ENCODE measurements at places on chromosomes 1 and 21.

DNA sequence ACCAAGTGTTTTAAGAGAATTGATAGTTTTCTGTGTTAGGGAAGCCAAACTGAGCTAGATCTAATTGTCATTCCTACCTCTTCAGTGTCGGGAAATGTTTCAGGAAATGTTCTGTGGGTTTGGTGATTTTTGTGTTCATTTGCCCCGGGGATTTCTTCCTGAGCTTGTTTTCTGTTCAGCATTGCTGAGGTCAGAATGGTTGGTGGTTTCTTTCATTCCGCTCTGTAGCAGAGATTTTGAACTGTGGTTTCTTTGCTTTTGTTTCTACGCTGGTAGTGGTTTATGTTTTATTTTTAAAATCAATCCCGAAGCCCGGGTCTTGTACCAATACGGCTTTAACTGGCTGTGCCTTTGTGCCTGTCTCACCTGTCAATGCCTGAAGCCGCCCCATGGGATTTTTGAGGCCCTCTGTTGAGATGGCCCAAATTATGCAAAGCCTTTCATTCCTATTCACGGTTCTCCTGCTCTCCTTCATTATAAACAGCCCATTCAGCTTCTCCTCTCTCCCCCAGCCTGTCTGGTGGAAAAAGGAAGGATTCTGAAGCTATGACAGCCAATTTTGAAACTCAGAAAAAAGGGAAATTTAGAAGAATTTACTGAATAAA is 417.2 kb upstream of the KAZN start:
- peak; percentile 3 for DNase-seq

- no peak for DNase-seq
Observed at GRCh38 chr1:244354810-244355278, 96.9 kb downstream of the ADSS2 start.

DNA sequence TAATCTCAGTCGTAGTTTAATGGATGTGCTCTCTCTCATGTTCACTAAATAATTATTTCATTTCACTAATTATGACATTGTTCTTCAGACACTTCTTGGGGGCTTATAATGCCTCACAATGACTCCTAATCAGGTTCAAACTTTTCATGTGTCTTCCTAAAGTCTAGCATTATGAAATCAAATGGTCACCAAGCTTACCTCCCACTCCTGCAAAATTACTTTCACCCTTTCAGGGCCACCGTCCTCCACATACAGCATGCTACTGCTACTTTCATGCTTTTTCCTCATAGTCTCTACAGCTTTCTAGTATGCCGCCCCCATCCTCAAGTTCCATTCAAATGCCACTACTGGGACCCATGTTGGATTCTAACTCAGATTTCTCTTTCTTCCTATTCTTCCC is 59.8 kb upstream of the C1orf53 start:
- no peak for DNase-seq

DNA sequence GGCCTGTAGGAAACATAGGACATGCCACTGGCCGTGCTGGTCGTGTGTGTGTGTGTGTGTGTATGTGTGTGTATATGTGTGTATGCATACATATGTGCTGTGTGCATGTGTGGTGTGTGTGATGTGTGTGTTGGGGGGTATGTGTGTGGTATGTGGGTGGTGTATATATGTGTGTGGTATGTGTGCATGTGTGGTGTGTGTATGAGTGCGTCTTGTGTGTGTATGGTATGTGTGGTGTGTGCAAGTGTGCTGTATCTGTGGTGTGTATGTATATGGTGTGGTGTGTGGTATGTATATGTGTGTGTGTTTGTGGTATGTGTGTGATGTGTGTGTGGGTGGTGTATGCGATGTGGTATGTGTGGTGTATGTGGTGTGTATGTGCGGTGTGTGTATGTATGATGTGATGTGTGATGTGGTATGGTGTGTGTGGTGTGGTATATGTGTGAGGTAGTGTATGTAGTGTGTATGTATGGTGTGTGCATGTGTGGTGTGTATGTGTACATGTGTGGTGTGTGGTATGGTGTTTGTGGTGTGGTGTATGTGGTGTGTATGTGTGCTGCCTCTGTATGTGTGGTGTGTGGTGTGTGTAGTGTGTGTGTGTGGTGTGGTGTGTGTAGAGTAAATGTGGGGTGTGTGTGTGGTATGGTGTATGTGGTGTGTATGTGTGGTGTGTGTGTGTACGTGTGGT is 120.8 kb upstream of the CACHD1 start:
- DNase-seq, result no peak

DNA sequence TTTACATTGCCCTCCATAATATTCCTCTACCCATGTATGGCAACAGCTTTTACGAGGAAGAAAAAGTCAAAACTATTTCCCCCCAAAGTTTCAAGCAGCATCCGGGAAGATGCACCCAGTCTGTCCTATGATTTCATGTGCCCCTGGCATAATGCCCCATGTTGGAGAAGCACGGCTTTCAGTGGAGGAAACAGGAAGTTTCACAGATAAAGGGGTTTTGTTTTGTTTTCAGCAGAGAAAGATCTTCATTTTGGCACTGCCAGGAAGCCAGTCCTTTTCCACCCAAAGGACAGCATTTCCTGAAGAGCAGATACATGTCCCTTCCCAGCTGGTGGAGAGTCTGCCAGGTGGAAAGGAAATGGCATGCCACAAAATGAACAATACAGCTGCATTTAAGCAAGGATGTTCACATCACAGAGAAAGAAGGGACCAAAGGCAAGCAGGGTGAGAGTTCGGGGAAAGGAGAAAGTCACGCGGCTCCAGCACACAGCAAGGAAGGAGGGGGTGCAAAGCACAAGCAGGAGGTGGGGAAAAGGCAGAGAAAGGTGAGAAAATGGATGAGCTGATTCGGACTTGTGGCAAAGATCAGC is 95.3 kb upstream of the HIVEP3 start:
- DNase-seq, result no peak

DNA sequence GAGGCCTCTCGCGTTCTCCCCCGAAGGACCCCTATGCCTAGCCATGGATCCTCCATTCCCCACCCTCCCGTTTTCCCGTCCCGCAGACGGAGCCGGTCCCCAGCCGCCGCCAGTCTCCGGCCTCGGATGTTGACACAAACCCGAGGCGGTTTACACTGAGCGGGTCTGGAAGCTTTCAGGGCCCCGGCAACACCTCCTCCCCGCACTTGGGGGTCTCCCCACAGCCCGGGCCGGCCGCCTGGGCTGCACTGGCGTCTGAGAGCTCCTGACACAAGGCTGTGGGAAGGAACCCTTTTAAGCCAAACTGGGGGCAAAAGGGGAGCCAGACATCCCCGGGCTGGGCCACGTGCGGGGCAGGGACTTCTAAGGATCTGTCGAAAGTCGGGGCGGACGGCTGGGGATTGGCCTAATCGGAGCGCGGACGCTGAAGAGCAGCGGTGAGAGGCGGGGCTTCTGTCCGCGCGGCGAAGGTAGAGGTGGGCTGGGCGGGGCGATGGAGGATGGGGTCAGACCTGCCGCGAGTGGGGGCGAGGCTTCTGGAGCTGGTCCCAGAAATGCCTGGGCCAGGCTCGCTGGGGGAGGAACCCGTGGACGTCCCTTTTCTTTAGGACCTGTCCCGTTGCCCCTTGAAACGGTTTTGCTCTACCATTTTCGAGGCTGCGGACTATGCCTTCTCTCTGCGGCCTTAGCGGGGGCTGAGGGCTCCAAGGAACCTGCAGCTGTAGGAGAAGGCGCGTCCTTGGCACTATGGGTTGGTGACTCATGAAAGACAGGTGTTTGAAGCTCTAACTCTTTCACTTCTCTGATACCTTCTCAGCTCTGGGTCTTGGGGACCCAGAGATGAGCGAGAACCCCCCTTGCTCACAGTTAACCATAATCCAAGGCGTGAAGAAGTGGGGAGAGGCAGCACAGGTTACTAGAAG is 1.2 kb upstream of the HPCAL4 start:
- no peak for DNase-seq

- no peak for DNase-seq
Observed at GRCh38 chr1:52400131-52400530, 4.1 kb downstream of the ORC1 start.

- no peak for DNase-seq
Observed at GRCh38 chr1:104190821-104191220, 441.1 kb downstream of the AMY1C start.

DNA sequence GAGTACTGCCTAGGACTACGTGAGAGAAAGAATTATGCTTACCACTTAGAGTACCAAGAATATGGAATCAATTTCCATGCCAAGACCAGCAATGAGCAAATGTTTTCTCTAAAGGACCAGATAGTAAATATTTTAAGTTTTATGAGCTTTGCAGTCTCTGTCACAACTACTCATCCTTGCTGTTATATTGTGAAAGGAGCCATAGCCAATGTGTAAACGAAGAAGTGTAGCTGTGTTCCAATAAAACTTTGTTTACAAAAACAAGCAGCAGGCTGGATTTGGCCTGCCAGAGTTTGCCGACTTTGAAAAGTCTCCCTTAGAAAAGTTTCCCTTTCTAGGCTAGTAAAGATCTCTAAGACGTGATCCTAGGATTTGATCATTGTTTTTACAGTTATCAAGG is 128.8 kb downstream of the PDE4B start:
- no peak for DNase-seq

- DNase-seq, result no peak
Observed at GRCh38 chr1:61085206-61085982, 3.0 kb downstream of the NFIA start.

DNA sequence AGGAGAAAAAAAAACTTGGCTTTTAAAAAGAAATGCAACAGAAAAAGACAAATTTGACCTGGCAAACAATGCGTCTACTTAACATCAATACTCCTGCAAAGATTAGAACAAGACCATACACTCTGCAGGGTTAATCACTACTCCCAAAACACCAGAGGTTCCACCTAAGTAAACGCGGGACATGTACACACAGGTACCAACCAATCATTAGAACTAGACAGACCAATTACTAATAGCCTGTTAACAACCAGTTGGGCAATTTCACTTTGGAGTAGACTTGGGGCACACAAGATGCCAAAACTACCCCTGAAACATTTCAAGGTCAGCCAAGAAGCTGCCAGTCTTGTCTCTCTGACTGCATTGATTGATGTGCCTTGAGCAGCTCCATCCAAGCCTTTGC is 125.8 kb downstream of the RRAGC start:
- no peak for DNase-seq

DNA sequence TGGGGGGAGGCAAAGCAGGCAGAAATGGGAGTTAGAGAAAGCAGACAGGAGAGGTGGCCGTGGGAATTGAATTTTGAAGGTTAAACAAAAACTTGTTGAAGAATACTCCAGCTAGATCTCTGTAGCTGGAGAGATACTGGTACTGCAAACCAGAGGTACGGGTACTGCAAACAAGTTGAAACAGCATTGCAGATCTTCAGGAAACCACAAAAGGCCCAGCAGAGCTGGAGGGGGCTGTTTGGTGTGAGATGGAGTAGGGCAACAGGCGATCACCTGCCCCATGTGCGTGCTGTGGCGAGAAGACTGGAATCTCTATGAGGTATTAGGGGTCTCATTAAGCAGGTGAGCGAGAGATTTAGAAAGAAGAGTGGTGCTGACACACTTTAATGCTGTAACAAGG is 77.7 kb upstream of the RGS4 start:
- DNase-seq, result no peak

- DNase-seq, result no peak
Observed at GRCh38 chr1:224170748-224171478, 12.1 kb upstream of the DEGS1 start.

DNA sequence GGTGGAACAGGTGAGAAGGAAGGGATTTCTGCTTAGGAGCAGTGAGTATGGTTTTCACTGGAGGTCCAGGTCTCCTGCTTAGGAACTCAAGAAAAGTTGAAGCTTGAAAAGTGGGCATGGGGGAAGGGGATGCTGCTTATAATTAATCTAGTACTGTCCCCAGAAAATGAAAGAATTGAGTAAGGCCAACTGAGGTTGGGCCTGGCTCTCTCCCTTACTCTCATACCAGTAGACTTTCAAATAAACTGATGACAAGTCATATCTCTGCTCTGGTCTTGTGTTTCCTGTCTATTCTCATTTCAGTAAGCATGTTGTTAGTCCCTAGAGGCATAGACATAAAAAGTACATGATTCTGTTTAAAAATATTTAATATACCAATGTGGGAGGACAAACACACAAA is 26.4 kb downstream of the CD48 start:
- DNase-seq, result no peak

- no peak for DNase-seq
Observed at GRCh38 chr1:151060007-151060656, at the start of gene MLLT11. MLLT11 (plus strand) TSS chr1:151060397; CDS start chr1:151067225, 6,828 bp downstream.

DNA sequence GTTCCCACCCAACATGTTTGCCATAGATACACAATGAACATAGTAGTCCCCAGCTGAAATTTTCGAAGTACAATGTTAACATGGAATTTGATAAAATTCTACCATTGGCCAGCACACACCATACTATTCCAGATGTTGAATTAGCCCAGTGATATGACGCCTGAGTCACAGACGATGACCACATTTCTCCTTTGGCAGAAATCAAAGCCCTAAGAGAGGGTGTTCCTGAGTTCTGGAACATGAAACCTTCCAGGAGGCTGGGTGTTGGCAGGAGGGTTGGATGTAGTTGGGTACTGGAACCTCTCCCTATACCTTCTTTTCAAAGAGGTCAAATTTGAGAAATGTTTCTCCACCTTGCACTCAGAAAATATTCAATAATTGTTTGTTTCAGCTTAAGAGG is 37.8 kb downstream of the LPAR3 start:
- no peak for DNase-seq

DNA sequence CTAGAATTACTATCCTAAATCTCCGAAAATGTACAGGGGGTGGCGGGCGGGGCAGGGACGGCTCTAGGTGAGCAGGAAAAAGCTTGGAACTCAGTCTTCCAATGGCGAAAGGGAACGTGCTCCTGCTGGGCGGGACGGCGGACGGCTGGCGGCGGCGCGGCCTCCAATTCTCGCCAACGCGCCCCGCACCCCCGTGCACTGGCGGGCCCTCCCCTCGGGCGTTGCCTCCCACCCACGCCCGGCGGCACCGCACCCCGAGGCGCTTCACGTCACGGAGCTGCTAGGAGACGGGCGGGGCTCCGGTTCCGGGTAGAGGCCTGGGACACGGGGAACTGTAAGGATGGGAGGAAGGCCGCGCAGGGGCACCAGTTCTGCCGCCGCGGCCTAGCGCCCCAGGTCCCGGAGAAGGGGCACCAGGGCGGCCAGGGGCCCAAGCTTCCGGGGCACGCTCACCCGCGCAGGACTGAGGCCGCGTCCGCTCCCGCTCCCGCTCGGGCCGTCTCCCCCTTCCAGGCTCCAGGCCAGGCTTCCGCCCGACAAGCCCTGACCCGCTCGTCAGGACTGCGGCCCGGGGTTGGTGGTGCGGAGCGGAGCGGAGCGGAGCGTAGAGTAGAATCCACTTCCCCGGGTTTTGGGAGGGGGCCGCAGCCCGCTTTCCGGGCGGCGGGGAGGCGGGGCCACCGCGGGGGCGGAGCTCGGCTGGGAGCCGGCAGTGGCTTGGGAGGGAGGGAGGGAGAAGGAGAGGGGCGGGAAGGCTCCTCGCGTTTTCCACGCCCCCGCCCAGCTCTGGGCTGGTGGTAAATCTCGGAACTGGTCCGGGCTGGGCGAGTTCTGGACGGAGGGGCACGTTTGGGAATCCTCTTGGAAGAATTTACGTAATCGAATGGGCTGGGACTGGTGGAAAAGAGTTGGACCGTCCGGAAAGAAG is at the start of gene DDX59:
DDX59 (minus strand) TSS at position 594 of the 928 bp plus-strand sequence. CDS start 3,167 bp downstream, outside the sequence.
- DNase-seq, result peak; percentile 80

All from GM12878 (cell line).